A549 treated with ZK216348 at 1 μM for 4 hours (cell line): ENCODE measurements at places on chromosomes 16 and 17. TPM values are rescaled to one million over a fixed set of nuclear protein-coding genes. Genes with fewer than 3 reads are reported as not detected.

CDK5R1 gene
- 3.6 to 4.2 TPM (median 3.8 TPM) in 5 replicates for total RNA-seq

ZG16 gene
- total RNA-seq: not detected in 5 replicates

TEDC2 gene
- total RNA-seq: 12.6 to 24.4 TPM (median 21.2 TPM) in 5 replicates

KRTAP4-6 gene
- not detected in 5 replicates for total RNA-seq

CSH2 gene
- total RNA-seq: not detected in 5 replicates

RHBDL1 gene
- 0.34 to 1.8 TPM (median 1.4 TPM) in 5 replicates for total RNA-seq

NEUROD2 gene
- total RNA-seq: 0.18 TPM in 1 of 5 replicates, not detected in the others
